HCT116 (cell line): ENCODE measurements at places on chromosomes 5 and 9. TPM values are rescaled to one million over a fixed set of nuclear protein-coding genes. Genes with fewer than 3 reads are reported as not detected.

GRCh38 chr9:121781701-121782464, 130.4 kb downstream of the DAB2IP start:
- no peak for DNase-seq

DNA sequence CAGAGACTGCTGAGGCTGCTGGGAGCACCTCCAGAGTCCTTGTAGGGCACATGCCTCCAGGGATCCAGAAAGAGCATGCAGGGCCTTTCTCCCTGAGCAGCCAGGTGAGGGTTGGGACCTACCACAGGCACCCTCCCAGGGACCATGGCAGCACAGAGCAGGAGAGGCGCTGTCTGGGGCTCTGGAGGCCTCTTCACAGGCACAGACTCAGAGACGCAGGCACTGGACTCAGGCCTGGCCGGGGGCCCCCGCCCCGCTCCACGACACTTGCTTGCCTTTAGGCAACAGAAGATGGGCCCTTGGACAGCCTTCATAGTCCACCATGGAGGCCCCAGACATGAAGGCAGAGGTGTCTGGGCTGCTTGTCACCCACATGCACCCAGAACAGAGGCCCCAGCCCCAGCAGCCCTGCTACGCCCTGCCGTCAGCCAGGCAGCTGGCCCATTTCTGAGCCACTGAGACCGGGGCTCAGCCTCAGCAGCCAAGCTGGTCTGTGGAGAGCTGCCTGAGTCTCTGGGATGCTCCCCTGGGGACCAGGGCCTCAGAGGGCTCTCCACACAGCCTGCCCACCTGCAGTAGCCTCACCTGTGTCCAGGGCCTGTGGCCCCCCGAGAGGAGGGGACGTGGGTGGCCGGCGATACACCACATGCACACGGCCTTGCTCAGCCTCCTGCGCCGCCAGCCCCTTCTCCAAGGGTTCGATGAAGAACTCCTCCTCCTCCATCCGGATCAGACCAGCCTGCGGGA, 72.8 kb downstream of the ADAMTS2 start:
- DNase-seq = no peak

LRRC19 gene
- total RNA-seq = not detected

- DNase-seq = no peak
Observed at GRCh38 chr5:133612249-133612860, at the start of gene FSTL4. TSS of gene FSTL4 (minus strand) at chr5:133612541.

KCNIP1 gene
- not detected for total RNA-seq

KLF4 gene
- total RNA-seq = 92.8 TPM

TRIP13 gene
- total RNA-seq = 45.0 TPM

GRCh38 chr5:100787648-100788047, 115.4 kb downstream of the ST8SIA4 start:
- no peak for DNase-seq

- DNase-seq = no peak
Observed at GRCh38 chr9:88742483-88742882, 207.5 kb downstream of the NXNL2 start.

- no peak for DNase-seq
Observed at GRCh38 chr5:52807037-52807436, 19.3 kb downstream of the ITGA1 start.

DNA sequence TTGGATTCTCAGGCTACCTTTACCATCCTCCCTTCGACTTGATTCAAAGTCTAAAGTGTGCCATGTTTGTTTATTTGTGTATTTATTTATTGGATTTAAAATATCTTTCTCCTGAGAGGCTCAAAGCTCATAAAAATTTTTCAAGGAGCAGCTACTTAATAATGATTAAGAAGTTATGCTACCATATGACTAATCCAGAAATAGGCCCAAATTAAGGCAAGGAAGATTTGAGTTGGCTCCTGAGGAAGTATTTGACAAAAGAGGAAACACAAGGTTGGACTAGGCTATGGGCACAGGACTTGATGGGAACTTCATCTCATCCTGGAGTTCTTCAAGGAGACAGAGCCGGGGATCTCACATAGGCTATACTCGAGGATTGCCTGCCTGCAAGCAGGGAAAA, 22.4 kb upstream of the PPP2CA start:
- DNase-seq = no peak

PRLR gene
- total RNA-seq = 0.10 TPM

GRCh38 chr5:140249536-140249935, 53.4 kb downstream of the PFDN1 start:
- DNase-seq = no peak

DNA sequence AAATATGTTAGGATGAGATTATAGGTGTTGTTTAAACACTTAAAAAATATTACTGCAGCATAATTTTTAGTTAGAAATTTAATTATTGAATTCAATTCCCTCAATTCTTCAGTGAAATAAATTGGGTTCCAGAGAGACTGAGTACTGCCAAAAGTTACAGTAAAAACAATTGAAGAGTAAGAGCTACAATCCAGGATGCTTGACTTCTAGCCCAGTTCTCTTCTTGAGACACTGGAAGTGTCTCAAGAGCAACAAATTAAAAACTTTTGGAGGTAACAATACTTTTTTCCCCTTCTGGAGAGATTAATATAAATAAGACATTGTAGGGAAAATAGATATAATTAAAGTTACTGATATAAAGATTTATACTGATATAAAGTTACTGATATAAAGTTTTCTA, 8.3 kb downstream of the ITGA1 start:
- DNase-seq = no peak

INSL6 gene
- not detected for total RNA-seq

DNA sequence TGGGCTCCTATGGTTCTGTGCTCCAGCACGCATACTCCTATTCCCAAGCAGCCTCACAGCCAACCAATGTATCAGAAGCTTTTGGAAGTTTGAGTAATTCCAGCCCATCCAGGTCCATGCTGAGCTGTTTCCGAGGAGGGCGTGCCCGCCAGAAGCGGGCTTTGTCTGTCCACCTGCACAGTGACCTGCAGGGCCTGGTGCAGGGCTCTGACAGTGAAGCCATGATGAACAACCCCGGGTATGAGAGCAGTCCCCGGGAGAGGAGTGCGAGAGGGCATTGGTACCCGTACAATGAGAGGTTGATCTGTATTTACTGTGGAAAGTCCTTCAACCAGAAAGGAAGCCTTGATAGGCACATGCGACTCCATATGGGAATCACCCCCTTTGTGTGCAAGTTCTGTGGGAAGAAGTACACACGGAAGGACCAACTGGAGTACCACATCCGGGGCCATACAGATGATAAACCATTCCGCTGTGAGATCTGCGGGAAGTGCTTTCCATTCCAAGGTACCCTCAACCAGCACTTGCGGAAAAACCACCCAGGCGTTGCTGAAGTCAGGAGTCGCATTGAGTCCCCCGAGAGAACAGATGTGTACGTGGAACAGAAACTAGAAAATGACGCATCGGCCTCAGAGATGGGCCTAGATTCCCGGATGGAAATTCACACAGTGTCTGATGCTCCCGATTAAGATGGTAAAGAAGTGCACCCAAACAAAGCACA, 19.9 kb downstream of the ZBTB34 start:
- DNase-seq = no peak

GRCh38 chr5:150781706-150782614, 3.4 kb downstream of the SMIM3 start:
- no peak for DNase-seq

DNA sequence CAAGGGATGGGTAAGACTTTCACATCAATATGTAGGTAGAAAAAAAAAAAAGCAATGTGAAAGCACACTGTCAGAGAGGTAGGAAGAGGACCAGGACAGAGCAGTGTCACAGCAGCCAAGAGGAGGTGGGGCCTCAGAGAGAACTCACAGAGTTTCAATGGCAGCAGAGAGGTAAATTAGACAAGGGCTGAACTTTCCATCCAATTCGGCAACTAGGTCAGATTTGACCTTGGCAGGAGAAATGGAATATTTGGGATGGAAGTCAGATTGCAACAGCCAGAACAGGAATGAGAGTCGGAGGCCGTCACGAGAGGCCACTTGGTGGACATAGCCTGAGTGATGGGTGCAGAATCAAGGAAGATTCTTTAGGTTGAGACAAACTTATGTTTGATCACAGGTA, 57.7 kb downstream of the ENC1 start:
- DNase-seq = no peak

ASPN gene
- not detected for total RNA-seq

KCNN2 gene
- not detected for total RNA-seq

GRCh38 chr9:94933511-94933828, 207.0 kb downstream of the AOPEP start:
- DNase-seq = no peak

GRCh38 chr5:141992349-141992963, 20.4 kb downstream of the GNPDA1 start:
- DNase-seq = no peak

MGAT1 gene
- total RNA-seq = 53.0 TPM

WNT8A gene
- total RNA-seq = not detected

CORO2A gene
- total RNA-seq = 5.7 TPM

DNA sequence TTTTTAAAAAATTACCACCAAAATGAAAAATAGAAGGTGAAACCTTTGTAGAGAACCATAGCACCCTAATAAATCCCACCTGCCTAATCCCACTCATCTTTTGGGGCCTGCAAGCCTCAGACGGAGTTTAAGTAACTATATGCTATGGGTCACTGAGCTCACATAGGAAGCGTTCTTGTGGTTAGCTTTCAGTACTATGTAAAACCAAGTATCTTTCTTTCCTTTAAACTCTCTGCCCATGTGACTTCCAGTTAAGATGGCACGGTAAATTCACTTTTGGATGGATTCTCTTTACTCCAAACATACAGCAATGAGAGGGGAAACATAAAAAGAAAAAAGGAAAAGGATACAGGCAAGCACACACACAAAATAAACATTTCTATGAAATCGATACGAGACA, 50.9 kb downstream of the FANCC start:
- DNase-seq = no peak

DNA sequence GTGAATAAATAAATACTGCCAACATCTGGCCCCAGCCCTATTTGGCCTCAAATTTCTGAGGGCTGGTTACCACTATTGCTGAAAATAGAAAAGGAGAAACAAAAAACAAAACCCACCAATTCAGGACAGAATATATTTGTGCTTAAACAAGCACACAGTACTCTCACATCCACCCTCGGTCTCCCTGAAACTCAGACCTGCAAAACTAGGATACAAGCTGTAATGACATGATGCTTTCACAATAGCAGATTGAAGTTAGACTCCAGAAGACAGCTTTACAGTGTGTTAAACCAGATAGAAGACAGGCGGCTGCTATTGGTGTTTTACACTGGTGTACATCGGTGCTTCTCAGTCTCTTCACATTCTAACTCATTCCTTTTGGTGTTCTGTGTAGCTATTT, 214.9 kb upstream of the DMRT1 start:
- DNase-seq = no peak

GRCh38 chr5:54360925-54361662, 50.7 kb upstream of the ARL15 start:
- DNase-seq = no peak

SERF1A gene
- total RNA-seq = 3.7 TPM

DNA sequence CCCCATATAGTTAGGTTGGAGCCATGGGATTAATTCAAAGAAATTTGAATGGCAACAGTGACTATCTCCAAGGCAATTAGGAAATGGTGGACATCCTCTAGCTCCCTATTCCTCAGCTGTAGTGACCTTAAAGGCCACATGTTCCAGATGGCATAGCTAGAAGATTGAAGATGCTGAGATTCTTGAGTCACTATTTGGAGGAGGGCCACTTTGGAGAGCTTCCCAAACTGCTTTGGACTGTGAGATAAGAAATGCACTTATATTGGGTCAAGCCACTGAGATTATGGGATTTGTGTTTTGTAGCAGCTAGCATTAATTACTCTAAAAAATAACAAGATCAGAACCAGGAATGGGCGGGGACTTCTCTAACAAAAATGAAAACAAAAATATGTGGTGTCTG, 636.2 kb upstream of the CCNG1 start:
- DNase-seq = no peak

DNA sequence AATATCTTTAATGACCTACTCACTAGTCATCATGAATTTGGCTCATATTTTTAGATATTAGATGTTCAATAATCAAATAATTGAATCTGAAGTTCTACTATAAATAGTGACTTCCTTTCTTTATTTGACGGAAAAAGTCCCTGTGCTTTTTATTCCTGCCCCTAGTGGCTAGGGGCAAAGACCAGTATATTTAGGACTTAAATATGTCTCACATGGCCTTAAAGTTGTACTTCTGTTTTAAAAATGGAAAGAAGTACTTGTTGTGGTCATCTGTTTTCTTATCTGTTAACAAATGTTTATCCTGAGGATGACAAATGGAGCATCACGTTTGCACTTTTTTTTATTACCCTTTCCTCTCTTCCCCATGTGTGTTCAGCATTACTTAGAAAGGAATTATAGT, 89.2 kb upstream of the GRHPR start:
- no peak for DNase-seq

SLC25A2 gene
- total RNA-seq = 0.42 TPM

DNA sequence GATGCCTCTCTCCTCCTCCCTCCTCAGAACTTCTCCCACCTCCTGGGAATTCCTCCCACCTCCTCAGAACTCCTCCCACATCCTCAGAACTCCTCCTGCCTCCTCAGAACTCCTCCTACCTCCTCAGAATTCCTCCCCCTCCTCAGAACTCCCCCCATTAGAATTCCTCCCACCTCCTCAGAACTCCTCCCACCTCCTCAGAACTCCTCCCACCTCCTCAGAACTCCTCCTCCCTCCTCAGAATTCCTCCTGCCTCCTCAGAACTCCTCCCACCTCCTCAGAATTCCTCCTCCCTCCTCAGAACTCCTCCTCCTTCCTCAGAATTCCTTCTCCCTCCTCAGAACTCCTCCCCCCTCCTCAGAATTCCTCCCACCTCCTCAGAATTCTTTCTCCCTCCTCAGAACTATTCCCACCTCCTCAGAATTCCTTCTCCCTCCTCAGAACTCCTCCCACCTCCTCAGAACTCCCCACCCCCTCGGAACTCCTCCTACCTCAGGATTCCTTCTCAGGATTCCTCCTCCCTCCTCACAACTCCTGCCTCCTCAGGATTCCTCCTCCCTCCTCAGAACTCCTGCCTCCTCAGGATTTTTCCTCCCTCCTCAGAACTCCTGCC, 23.9 kb downstream of the SLC46A2 start:
- peak; percentile 48 for DNase-seq

GRCh38 chr9:100281676-100282387, 70.9 kb downstream of the TEX10 start:
- no peak for DNase-seq

DNA sequence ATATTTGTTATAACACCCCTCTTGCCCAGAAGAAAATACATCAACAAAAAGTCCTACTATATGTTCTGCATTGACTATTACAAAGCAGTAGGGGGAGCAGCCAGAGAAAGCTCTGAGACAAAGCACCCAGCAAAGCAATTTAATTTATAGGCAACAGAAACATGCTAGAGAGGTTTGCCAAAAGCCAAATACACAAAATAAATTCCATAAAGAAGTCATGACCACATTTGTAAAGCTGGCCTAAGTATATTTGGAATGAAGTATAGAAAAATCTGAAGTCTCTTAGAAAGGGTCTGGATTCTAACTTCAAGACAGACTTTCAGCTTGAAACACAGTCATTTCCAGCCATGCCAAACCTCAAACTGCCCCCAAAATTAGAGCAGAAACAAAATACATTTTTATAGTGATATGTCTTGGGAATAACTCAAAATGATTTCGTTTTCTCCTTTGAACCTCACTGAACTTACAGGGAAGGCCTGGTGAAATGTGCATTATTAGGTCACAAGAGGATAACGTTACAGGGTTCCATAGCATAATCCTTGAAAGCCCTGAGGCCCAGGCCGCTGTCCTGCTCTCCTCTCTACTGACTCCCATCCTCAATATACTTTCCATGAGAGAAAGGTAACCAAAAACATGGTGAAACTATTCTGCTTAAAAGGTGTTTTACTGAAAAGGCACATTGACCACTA, 451.8 kb downstream of the RAB3C start:
- DNase-seq = no peak
